Cerebellar nuclear complex (tissue), 1 donor: ENCODE measurements at places on chromosomes 6 and 20.

DNA sequence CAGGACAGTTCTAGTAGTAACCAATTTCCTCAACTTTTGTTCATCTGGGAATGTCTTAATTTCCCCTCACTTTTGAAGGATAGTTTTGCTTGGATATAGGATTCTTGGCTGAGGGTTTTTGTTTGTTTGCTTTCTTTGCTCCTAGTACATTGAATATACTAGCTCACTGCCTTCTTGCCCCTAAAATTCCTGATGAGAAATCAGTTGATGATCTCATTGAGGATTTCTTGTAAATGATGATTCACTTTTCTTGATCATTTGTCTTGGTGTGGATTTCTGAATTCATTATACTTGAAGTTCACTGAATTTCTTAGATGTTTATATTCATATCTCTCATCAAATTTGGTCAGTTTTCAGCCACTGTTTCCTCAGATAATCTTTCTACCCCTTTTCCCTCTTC, 49.1 kb upstream of the PRDM1 start:
- DNase-seq = no peak

DNA sequence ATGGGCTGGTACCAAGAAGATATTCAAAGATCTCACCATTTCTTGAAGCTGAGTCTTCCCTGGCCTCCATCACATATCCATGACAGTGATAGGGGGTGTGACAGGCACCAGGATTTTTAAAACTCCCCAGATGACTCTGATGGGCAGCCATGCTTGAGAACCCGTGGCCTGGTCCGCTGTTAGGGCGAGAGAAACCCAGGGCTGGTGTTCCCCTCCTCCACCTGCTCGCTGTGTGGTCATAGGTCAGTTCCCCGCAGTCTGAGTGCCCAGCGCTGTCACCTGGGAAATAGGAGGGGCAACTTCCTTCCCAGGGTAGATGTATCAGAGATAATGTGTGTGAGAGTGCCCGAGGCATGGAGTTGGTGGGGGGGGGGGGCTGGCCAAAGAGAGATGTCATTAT, 50.9 kb downstream of the TMEM242 start:
- DNase-seq = no peak

DNA sequence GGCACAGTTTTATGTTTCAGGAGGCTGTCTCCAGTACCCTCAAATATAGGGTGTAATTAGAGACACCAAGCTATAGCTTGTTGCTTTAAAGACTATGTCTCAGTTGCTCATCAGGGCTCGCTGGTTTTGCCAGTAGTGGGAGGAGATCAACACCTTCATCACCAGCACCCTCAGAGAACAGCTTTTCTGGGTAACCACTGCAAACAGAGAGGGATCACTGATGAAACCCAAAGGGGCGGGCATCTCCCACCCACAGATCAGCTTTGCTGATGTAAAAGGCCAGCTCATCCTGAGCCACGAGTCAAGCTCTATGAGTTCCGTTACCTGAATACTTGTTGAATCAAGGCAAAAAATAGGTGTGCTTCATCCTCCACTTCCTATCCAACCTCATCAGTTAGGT, 187.7 kb downstream of the AIG1 start:
- DNase-seq = no peak

GRCh38 chr6:156315146-156315545, 462.0 kb upstream of the ARID1B start:
- DNase-seq = no peak

DNA sequence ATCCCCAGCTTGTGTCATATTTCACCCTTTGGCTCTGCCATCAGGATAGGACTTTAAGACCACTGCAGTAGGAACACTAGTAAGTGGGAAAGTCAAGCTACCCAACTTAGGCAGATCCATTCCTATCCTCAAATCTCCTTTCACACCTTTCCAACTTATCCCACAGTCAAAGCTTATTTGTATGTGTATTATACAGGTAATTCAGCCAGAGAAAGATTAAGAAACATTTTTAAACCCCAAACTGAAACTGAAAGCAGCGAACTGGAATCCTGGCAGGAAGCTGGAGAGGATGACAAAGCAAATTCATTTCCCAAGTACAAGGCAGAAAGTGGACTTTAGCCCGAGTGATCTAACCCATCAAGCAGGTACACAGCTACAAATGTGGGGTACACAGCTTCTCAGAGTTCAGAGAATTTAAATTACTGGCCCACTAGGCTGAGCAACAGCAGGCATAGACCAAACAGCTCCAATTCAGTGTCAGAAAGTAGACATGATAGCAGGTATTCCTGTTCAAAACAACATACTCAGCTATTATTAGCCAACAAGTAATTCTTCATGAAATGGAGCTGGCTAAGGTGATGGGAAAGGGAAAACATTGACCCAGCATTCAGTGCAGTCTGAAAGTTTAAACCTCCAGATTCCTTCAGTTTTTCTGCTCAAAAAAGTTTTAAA, 39.1 kb downstream of the ILRUN start:
- DNase-seq = peak; percentile 42

DNA sequence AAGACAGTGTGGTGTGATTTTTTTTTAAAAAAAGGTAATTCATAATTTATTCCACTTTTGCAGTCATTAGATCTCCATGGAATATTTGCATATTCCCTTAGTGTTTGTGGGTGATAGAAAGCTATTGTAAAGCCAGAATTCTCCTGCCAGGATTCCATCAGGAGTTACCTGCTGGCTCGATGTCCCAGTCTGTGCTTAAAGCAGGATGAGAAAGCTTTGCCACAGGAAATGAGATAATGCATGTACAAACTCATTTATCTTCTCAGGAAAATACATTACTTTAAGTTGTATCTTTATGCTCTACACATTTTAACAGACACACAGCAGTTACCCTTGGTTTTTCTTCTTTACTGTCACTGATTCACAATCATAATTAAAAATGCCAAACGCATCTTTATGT, 553.0 kb downstream of the CD109 start:
- no peak for DNase-seq
